Fibroblast of lung (primary cell): ENCODE measurements at places on chromosomes 6 and 20. TPM values are rescaled to one million over a fixed set of nuclear protein-coding genes. Genes with fewer than 3 reads are reported as not detected.
A peak's percentile ranks its signal among the peaks of the same experiment; 100 is the strongest.

- H3K27ac ChIP-seq = no peak overlapping the region
- H3K27me3 ChIP-seq = no peaks in the 10 kb centered on the region
- DNase-seq = no peak
- H3K4me1 ChIP-seq = no peaks in the 10 kb centered on the region
- H3K36me3 ChIP-seq = no peaks in the 10 kb centered on the region
These were observed 534.5 kb downstream of the MAFB start for GRCh38 chr20:40154514-40154913.

DNA sequence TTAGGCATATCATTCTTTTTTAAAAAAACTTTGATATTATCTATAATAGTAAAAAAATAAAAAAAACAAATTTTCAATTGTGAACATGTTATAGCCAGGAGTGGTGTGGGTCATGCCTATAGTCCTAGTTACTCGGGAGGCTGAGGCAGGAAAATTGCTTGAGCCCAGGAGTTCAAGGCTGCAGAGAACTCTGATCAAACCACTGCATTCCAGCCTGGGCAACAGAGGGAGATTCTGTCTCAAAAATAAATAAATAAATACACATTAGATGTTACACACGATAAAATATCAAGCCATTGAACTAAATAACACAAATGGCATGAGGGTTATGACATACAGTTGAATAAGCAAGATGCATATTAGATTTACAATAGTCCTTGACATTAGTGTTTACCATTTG is 27.9 kb upstream of the MYMX start:
- DNase-seq = no peak
- H3K27ac ChIP-seq = no peak overlapping the region
- no peaks in the 10 kb centered on the region for H3K36me3 ChIP-seq
- no peaks in the 10 kb centered on the region for H3K4me1 ChIP-seq
- no peak overlapping the region for H3K4me3 ChIP-seq

The MYCT1 gene
- polyA plus RNA-seq = 0.08 TPM in 1 of 2 replicates, not detected in the other

- no peak for DNase-seq
- H3K27ac ChIP-seq = no peak overlapping the region
- no peaks in the 10 kb centered on the region for H3K36me3 ChIP-seq
- H3K4me3 ChIP-seq = no peak overlapping the region
- no peaks in the 10 kb centered on the region for H3K4me1 ChIP-seq
These were observed 66.6 kb downstream of the SNX5 start for GRCh38 chr20:17901971-17902370.

- H3K27me3 ChIP-seq = no peaks in the 10 kb centered on the region
- no peak overlapping the region for H3K27ac ChIP-seq
- no peak overlapping the region for H3K4me3 ChIP-seq
- H3K4me1 ChIP-seq = peaks cover 5% of the 10 kb centered on the region
- H3K36me3 ChIP-seq = peaks cover 12% of the 10 kb centered on the region
- no peak for DNase-seq
These were observed 7.0 kb upstream of the PTPRA start for GRCh38 chr20:2866236-2866635.

The VSTM2L gene
- polyA plus RNA-seq = 0.45 and 0.66 TPM in 2 replicates

DNA sequence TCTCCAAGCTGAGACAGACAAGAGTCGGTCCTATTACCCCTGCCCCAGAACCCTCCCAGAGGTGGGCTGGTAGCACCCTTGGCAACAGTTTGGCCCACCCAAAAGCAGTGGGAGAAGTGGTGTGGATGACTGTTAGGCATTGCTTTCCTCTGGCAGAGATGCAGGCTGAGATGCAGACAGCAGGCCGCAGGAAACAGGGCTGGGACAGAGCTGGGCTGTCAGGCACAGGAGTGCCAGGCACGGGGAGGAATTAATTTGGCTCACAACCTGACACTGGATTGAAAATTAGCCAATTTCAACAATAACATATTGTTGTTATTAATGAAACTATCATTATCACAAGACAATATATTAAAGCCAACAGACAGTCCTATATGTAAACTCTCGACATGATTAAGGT is 15.7 kb upstream of the SIRT5 start:
- no peaks in the 10 kb centered on the region for H3K27me3 ChIP-seq
- DNase-seq = no peak
- H3K4me1 ChIP-seq = no peaks in the 10 kb centered on the region
- no peaks in the 10 kb centered on the region for H3K36me3 ChIP-seq
- no peak overlapping the region for H3K4me3 ChIP-seq
- no peak overlapping the region for H3K27ac ChIP-seq

The CD83 gene
- 2.1 and 5.9 TPM in 2 replicates for polyA plus RNA-seq

GRCh38 chr6:33237741-33238140 is 29.4 kb downstream of the RING1 start:
- H3K4me3 ChIP-seq = no peak overlapping the region
- no peak for DNase-seq
- H3K4me1 ChIP-seq = no peaks in the 10 kb centered on the region
- H3K27ac ChIP-seq = no peak overlapping the region
- peaks cover 17% of the 10 kb centered on the region for H3K27me3 ChIP-seq
- H3K36me3 ChIP-seq = no peaks in the 10 kb centered on the region

The LAMA4 gene
- polyA plus RNA-seq = 183 and 662 TPM in 2 replicates

DNA sequence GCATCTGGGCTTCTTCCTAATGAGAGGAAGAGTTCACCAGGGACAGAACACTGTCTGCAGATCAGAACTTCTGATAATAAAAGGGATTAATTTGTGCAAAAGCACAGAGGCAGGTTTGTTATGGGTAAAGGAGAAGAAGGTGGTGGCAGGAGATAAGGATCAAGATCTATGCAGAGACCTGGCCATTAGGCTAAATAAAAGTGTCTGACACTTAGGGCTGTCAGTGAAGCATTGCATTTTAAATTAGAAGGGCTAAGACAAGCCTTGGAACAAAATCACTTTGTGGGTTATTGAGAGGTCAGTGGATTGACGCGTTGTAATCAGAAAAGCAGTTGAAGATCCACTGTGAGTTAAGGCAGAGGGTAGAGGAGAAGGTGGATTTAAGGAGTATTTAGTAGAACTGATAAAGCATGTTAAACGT is 76.8 kb downstream of the MAP3K4 start:
- H3K4me3 ChIP-seq = no peak overlapping the region
- H3K4me1 ChIP-seq = no peaks in the 10 kb centered on the region
- DNase-seq = no peak
- no peaks in the 10 kb centered on the region for H3K27me3 ChIP-seq

DNA sequence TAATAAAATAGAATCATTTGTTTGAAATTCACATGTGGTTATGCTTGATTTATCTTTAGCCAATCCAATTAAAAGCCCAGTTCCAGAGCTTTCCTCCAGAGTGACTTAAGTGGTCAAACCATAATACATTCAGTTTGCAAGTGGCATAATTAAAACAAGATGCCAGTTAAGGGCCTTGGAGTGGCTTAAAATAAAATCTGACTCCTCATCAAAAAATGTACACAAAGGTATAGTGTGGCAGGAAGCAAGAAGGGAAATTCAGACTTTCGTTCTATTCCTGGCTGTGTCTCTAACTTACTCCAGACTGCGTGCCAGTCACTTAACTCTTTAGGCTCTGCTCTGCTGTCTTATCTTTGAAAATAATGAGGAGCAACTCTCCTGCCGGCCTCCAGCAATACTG is 251.3 kb upstream of the PRND start:
- peaks cover 7% of the 10 kb centered on the region for H3K4me1 ChIP-seq
- no peak overlapping the region for H3K27ac ChIP-seq
- H3K27me3 ChIP-seq = no peaks in the 10 kb centered on the region
- H3K4me3 ChIP-seq = no peak overlapping the region
- no peaks in the 10 kb centered on the region for H3K36me3 ChIP-seq

The BLCAP gene
- 76.7 and 83.1 TPM in 2 replicates for polyA plus RNA-seq

The TCP11 gene
- polyA plus RNA-seq = 0.16 and 0.24 TPM in 2 replicates

The LY6G6D gene
- not detected in 2 replicates for polyA plus RNA-seq

The PGC gene
- polyA plus RNA-seq = not detected in 2 replicates

DNA sequence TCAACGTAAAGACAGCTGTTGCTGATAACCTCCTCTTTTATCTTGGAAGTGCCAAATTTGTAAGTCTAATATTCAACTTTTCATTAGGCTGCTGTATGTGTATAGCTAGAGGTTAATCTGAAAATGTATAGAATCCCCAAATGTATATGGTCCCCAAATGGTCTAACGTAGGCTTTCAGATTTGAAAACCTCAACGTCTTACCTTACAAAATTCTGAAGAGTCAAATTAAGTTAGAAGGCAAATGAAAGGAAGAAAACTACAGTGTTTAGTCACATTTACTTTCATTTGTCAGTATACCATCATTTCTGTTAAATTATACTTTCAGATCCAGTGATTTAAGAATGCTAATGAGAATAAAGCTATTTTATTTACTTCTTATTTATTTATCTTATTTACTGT is 256.9 kb downstream of the ARHGAP18 start:
- DNase-seq = no peak
- no peaks in the 10 kb centered on the region for H3K36me3 ChIP-seq
- H3K27me3 ChIP-seq = no peaks in the 10 kb centered on the region
- no peak overlapping the region for H3K27ac ChIP-seq

The CARMIL1 gene
- 7.0 and 12.5 TPM in 2 replicates for polyA plus RNA-seq

GRCh38 chr20:17875106-17875980 is 93.3 kb downstream of the SNX5 start:
- H3K4me1 ChIP-seq = peaks cover 22% of the 10 kb centered on the region
- no peaks in the 10 kb centered on the region for H3K36me3 ChIP-seq
- no peak overlapping the region for H3K4me3 ChIP-seq
- peak; percentile 93 for DNase-seq
- no peaks in the 10 kb centered on the region for H3K27me3 ChIP-seq

DNA sequence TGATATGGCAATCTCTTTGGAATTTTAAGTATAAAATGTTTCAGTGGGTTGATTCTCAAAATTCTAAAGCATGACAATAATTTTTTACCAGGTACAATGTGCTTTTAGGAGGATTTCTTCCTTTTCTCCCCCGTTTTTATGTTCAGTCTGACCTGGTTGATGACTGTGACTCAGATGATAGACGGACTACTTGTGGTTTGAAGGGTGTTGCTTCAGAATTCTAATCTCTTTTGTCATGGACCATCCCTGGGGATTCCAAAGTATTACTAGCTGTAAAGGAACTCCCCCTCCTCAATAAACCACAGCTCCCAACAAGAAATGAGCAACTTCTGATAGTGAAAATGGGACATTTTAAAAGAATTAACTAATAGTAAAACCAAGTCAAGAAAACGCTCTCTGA is 34.9 kb upstream of the TNFAIP3 start:
- no peak overlapping the region for H3K27ac ChIP-seq
- DNase-seq = peak; percentile 82
- H3K4me3 ChIP-seq = no peak overlapping the region

GRCh38 chr6:135819665-135820064 is 31.8 kb upstream of the PDE7B start:
- no peaks in the 10 kb centered on the region for H3K36me3 ChIP-seq
- no peak overlapping the region for H3K4me3 ChIP-seq
- H3K4me1 ChIP-seq = no peaks in the 10 kb centered on the region
- DNase-seq = peak; percentile 7
- no peaks in the 10 kb centered on the region for H3K27me3 ChIP-seq

The PHACTR3 gene
- polyA plus RNA-seq = not detected in 2 replicates

DNA sequence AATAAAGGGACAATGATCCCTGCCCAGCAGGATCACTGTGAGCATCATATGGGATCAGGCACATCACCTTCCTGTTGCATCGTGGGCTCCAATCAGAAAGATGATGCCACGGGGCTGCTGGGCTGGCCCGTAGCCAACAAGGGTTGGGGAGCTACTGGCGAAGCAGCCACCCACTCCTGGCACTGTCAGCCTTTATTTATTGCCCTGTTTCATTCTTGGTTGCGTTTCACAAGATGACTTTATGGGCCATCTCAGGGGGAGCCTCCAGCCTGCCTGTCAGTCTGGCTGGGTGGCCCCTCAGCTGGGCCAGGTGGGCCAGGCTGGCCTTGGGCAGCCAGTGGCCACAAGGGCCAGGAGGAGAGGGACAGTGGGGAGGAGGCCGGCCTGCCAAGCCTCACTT is 17.3 kb downstream of the VSTM2L start:
- H3K36me3 ChIP-seq = no peaks in the 10 kb centered on the region
- no peak overlapping the region for H3K27ac ChIP-seq
- peaks cover 42% of the 10 kb centered on the region for H3K27me3 ChIP-seq
- H3K4me3 ChIP-seq = no peak overlapping the region

The FAM83D gene
- 34.5 and 45.5 TPM in 2 replicates for polyA plus RNA-seq

GRCh38 chr6:142545147-142545546 is 243.3 kb downstream of the ADGRG6 start:
- no peak overlapping the region for H3K4me3 ChIP-seq
- no peak for DNase-seq
- peaks cover 2% of the 10 kb centered on the region for H3K4me1 ChIP-seq
- H3K27ac ChIP-seq = no peak overlapping the region

The GNAS-AS1 gene
- polyA plus RNA-seq = 0.28 and 0.32 TPM in 2 replicates

GRCh38 chr6:106194949-106195921 is 109.1 kb downstream of the PRDM1 start:
- no peaks in the 10 kb centered on the region for H3K36me3 ChIP-seq
- no peak overlapping the region for H3K27ac ChIP-seq
- no peak overlapping the region for H3K4me3 ChIP-seq
- no peaks in the 10 kb centered on the region for H3K27me3 ChIP-seq

The SGK2 gene
- 0.05 TPM in 1 of 2 replicates, not detected in the other for polyA plus RNA-seq

The FRK gene
- polyA plus RNA-seq = 0.18 and 0.21 TPM in 2 replicates

DNA sequence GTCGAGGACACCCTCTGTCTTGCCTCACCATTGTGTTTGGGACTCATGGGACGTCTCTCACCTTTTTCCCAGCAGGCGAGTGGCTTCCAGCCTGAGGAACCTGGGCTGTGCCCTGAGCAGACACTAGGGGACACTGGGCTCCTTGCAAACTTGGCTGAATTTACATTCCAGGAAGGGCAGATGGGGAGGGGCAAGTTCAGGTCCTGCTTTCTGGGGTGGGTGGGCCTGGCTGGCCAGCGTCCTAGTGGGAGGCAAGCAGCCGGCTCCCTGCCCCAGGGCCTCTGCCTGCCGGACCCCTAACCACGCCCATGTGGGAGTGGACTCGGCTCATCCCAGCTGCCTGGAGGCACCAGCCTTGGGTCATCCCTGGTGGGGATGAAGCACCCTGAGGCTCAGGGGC is 48.2 kb upstream of the MLN start:
- no peak for DNase-seq
- H3K27ac ChIP-seq = no peak overlapping the region
- H3K4me1 ChIP-seq = no peaks in the 10 kb centered on the region
- H3K27me3 ChIP-seq = no peaks in the 10 kb centered on the region
- H3K36me3 ChIP-seq = no peaks in the 10 kb centered on the region

DNA sequence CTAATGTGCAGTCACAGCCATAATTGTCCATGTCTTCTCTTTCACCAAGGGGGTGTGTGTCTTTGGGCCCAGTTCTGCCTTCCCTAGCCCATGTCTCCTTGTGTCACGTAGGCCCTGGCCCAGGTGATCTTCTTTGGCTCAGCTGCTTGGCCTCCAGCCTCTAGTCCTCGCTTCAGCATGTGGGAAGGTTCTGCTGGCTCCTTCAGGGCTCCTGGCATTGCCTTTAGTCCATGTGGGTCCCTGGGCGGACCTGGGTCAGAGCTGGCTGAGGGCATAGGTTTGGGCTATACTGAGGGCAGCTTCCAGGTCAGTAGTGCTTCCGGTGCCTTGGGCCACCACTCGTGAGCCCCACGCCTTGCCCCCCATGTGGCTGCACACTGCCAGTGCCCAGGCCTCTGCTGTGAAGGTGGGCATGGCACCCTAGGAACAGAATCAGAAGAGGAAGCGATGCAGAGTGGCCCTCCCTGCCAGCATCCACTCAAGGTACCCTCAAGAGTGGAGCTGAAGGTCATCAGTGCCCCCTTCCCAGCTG is 12.8 kb downstream of the AARS2 start:
- DNase-seq = no peak
- no peak overlapping the region for H3K27ac ChIP-seq
- no peaks in the 10 kb centered on the region for H3K4me1 ChIP-seq
- H3K4me3 ChIP-seq = no peak overlapping the region
